Hematopoietic multipotent progenitor cell (in vitro differentiated cells): ENCODE measurements at places on chromosomes 5 and 9. TPM values are rescaled to one million over a fixed set of nuclear protein-coding genes. Genes with fewer than 3 reads are reported as not detected.

The TICAM2 gene
- total RNA-seq = under 0.01 TPM

The SOHLH1 gene
- total RNA-seq = not detected

The FBXL7 gene
- under 0.01 TPM for total RNA-seq

The ADAMTS13 gene
- total RNA-seq = 1.6 TPM

The ARL14EPL gene
- total RNA-seq = not detected

The ZDHHC11B gene
- total RNA-seq = 1.6 TPM

The GABRB2 gene
- total RNA-seq = under 0.01 TPM

The DOCK2 gene
- total RNA-seq = 167 TPM

The SLIT3 gene
- under 0.01 TPM for total RNA-seq

The ARSI gene
- under 0.01 TPM for total RNA-seq
